ENCODE measurements at places on chromosomes 11 and 22. TPM values are rescaled to one million over a fixed set of nuclear protein-coding genes. Genes with fewer than 3 reads are reported as not detected.
A peak's percentile ranks its signal among the peaks of the same experiment; 100 is the strongest.

OR2AG1 gene
- not detected for total RNA-seq

DNA sequence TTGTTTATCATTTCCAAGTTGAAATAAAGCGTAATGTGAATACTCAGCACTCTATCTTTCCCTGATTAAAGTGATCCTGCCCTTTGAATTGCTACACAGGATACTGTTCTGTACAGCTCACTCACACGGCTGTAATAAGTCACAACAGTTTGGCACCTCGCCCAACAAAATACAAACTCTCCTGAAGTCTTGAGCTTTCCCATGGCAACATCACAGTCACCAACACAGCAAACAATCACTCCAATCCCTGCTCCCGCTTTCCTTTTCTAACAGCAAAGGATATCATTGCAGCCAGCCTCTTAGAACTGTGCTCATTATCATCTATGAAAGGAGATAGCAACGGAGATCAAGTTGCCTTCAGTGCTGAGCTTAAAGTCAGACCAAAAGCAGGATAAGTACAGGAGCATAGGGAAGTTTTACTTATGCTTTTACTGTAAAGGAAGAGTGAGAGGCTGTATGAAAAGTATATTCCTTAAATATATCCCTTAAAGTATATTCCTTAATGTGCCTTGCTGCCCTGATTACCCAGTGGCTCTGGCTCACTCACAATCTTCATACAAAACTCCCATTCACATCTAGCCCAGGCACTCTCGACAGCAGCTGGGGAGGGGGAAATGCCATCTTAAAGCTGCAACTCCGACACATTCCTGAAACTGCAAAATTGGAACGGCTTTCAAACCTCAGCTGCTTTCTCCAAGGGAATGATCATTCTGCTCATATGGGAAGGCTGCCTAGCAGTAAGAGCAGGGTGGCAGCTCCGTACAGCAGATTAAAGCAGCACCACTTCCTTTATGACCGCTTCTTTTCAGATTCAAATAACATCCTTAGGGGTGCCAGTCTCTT lies 35.8 kb downstream of the MAML2 start:
- peak; percentile 98 for DNase-seq

DNA sequence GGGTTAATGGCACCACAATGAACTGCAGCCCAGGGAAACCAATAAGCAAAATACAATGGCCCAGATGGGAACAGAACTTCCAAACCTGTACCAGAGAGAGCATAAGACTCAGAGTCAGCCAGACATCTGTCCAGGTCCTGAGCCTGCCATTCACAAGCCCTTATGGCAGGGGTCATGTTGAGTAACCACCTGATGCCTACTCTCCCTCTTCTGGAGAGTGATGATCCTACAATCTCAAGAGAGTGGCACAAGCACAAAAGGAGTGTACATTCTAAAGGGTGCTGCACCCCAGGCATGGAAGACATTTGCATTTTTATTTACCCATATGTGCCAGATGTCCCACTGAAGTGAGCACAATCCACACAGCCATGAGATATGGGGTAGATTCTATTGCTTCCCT lies 10.6 kb downstream of the TENM4 start:
- no peak for DNase-seq

DNA sequence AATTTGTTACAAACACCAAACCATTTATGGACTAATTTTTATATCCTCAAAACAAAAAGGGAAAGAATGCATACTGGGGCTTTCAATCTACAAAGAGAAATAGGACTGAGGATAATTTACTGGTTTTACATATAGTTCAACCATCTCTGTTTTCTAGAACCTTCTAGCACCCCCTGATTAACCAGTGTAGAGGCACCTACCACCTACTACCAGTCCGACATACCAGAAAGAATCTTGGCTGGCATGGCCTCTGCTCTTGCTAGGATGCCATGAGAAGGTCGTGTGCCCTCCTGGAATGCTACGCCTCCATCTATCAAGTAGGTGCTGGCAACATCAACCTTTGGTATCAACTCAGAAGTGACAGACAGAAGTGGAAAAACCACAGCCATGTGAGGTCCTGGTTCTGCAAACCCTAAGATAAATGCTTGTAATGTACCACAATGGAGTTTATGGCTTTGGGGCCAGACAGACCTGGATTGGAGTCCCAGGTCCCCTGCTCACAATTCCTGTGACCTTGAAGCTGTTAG lies 28.2 kb downstream of the MYH9 start:
- DNase-seq = no peak

- DNase-seq = peak; percentile 27
Observed at GRCh38 chr22:46117206-46118199, 32.8 kb upstream of the PPARA start.

UNC93B1 gene
- 36.5 TPM for total RNA-seq

GRCh38 chr22:38012604-38013072 lies 28.3 kb upstream of the SOX10 start:
- DNase-seq = peak; percentile 18

DNA sequence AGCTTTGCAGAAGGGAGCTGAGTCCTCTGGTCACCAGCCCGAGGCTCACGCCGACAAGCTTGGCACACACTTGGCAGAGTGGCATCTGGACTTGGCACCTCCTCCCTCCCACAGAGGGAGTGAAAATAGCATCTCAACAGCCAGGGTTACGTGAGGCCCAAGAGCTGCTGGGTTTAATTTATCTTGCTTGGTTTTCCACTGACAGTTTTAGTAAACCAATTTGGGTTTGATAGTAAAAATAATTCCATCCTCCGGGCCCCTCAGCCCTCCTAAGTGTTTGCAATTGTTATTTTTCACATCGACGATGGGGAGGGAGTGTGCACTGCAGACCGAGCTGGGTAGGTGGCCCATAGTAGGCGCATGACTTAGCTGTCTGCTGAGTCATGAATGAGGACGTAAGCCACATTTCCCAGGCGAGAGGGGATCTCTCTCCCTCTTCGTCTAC lies 107.6 kb upstream of the ASPHD2 start:
- DNase-seq = no peak

INPP5J gene
- total RNA-seq = 1.8 TPM

- DNase-seq = peak; percentile 72
Observed at GRCh38 chr11:46075168-46075567, 46.1 kb downstream of the PHF21A start.

DNA sequence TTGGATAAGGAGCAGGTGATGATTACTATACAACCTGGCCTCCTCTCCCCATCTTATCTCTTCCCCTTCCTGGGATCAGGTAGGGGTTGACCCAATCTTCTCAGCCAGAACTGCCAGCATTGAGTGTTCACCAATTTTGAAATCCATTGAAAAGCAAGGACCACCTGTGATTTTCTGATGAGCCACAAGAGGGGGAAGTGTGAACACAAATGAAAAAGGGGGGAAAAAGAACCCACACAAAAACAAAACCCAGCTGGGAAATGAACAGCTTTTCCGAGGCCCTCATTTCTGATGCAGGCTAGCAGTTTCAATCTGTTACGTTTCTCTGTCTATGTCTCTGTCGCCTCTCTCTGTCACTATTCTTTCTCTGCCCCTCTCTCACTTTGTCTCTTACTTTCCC lies 161.9 kb downstream of the INSC start:
- DNase-seq = peak; percentile 54

GRCh38 chr11:61912530-61912898 lies 4.9 kb downstream of the RAB3IL1 start:
- peak; percentile 32 for DNase-seq

- DNase-seq = no peak
Observed at GRCh38 chr11:68082481-68082880, 38.7 kb downstream of the CHKA start.

MOGAT2 gene
- 51.9 TPM for total RNA-seq

RELT gene
- not detected for total RNA-seq

FGF4 gene
- total RNA-seq = not detected
